ENCODE measurements at places on chromosomes 7 and 10. TPM values are rescaled to one million over a fixed set of nuclear protein-coding genes. Genes with fewer than 3 reads are reported as not detected.

Gene CTTNBP2
- not detected for total RNA-seq

Gene TMEM236
- 0.05 TPM for total RNA-seq

Gene MOGAT3
- not detected for total RNA-seq

Gene DEPP1
- total RNA-seq = 2.2 TPM

Gene MCM10
- total RNA-seq = 33.6 TPM

Gene CYP3A7
- not detected for total RNA-seq

DNA sequence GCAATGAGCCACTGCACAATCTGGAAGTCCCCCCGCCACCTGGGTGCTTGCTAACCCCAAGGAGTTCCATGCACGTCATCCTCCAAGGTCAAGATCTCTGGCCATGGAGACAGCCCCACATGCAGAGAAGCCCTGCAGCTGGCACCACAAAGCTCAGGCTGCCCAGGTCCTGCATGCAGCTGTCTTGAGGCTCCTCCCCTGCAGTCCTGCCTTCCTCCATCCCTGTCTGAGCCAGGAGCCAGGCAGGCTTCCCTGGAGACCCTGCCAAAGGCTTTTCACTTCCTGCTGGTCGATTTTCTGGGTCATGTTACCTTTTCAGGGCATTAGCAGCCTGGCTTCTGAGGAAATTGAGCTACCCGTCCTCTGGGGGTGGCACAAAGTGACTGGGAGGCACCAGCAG, 12.5 kb upstream of the TMEM72 start:
- DNase-seq = no peak

DNA sequence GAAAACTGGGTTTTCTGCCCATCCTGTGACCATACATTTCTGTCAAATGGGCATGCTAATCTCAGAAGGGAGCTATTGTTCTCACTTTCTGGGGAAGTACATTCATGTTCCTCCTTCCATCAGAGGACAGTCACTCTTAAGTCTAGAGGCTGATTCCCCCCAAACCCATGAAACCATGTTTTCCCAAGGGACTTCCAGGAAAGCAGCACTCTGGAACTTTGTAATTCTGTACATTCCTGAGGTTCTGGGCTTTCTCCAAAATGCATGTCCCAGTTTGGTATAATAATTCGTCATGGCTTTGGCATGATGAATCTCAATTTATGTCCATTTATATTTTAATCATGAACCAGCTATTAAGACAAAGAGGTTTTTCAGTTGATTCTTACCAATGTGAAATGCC, 688.1 kb downstream of the LRMDA start:
- DNase-seq = peak; percentile 36

DNA sequence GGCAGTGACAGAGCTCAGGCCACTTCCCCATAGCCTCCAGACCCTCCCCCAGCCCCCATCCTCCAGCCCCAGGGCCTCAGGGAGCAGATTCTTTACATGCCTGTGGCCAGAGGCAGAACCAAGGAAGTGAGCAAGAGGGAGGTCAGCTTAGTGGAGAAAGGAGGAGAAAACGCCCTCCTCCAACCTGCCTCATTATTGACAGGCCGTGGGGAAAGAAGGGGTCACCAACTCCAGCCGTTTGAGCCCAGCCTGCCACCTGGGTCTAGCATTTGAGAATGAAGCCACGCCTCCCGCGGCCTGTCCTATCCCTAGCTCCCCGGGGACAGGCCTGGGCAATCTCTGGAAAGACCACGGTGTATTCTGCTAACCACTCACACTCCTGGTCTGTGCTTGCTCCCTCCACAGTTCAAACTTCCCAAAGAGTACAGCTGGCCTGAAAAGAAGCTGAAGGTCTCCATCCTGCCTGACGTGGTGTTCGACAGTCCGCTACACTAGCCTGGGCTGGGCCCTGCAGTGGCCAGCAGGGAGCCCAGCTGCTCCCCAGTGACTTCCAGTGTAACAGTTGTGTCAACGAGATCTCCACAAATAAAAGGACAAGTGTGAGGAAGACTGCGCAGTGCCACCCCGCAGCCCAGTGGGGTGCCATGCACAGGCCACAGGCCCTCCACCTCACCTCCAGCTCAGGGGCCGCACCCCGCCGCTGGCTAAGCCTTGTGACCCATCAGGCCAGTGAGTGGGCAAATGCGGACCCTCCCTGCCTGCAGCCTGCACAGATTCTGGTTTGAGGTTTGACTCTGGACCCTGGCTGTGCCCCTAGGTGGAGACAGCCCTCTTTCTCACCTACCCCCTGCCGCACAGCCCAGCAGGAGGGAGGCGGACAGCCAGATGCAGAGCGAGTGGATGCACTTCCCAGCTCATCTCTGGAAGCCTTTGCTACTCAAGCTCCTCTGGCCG, 14.3 kb upstream of the TRIM8 start:
- DNase-seq = peak; percentile 99

GRCh38 chr10:89398003-89398749, 5.8 kb downstream of the IFIT1 start:
- no peak for DNase-seq

GRCh38 chr10:69742928-69743602, 58.6 kb upstream of the COL13A1 start:
- peak; percentile 27 for DNase-seq

GRCh38 chr7:90243556-90243955, 1.4 kb upstream of the CFAP69 start:
- no peak for DNase-seq

DNA sequence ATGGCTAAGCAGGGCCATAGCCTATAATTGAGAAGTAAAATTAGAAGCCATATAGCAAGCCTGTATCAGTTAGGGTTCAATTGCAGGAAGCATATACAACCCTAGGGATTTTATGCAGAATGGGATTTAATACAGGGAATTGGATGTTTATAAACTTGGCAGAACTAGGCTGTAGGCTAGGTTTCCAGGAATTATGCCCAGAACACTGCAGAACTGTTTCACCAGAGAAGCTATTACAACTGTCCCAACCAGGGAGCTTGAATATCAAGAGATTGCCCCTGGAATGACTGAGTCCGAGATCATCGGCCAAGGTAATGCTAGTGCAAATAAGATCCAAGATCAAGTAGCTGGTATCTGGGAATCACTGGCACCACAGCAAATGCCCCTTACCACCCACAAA, 64.0 kb downstream of the PRR15 start:
- no peak for DNase-seq

GRCh38 chr7:2399848-2400587, 3.4 kb upstream of the CHST12 start:
- DNase-seq = peak; percentile 97

- DNase-seq = peak; percentile 67
Observed at GRCh38 chr7:106358103-106358663, 73.4 kb upstream of the NAMPT start.

- DNase-seq = no peak
Observed at GRCh38 chr7:50406935-50407334, 43.2 kb downstream of the FIGNL1 start.

DNA sequence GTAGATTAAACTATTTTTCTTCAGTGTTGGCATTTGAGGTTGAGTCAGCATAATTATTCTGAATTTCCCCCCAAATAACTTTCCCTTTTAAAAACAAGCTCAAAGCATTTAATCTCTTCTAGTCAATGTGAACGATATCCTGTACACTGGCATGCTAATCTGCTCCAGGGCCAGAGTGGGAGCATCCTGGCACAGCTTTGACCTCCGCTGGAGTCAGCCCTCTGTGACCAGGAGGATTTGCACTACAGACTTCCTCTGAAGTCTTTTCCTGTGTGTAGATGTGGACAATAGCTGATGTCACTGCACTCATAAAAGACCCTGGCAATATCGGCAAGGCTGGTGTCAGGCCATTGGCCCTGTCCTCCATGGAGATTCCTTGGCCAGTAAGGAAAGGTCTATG, 340.2 kb downstream of the CDC14C start:
- no peak for DNase-seq

DNA sequence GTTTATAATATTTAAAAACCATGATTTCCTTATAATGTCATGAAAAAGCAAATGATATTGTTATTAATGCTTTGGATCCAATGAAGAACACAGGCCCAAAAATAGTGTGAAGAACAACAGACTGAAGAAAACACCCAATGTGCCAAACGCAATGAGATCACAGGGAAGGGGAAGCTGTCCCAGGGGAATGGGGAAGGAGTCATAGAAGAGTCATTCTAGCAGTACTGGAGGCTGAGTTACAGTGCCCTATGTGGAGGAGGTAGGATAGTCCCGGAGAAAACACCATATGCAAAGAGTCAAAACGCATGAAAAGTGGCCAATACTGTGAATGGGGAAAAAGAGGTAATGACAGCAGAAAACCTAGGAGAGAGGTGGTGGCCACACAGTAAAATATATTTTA, 50.9 kb downstream of the TPK1 start:
- DNase-seq = no peak

- DNase-seq = no peak
Observed at GRCh38 chr10:78663721-78664120, 405.0 kb upstream of the ZMIZ1 start.

- DNase-seq = no peak
Observed at GRCh38 chr10:96986200-96986856, 154.2 kb downstream of the LCOR start.

DNA sequence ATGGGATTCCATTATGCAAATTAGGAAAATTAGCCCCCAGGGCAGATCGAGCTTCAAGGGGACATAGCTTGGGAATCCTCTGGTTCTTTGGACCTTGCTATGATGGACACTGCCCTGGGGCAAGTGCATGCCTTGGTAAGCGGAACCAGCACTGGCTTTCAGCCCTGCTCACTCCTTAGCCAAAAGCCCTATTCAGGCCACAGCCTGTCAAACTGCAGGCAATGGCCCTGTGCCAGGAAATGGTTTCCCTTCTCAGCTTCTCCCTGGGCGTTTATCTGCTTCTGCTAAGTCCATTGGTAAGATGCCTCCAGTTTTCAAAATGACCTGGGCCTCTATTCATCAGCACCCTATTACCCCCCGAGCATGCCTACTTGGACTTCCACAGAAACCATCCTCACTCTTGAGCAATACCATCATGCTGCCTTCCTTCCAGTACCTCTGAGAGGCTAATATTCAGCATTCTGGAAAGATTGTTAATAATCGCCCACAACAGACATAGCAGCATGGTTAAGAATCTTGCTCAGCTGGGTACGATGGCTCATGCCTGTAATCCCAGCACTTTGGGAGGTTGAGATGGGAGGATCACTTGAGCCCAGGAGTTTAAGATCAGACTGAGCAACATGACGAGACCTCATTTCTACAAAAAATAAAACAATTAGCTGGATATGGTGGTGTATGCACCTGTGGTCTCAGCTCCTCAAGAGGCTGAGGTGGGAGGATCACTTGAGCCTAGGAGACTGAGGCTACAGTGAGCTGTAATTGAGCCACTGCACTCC, 918.6 kb upstream of the AUTS2 start:
- no peak for DNase-seq

DNA sequence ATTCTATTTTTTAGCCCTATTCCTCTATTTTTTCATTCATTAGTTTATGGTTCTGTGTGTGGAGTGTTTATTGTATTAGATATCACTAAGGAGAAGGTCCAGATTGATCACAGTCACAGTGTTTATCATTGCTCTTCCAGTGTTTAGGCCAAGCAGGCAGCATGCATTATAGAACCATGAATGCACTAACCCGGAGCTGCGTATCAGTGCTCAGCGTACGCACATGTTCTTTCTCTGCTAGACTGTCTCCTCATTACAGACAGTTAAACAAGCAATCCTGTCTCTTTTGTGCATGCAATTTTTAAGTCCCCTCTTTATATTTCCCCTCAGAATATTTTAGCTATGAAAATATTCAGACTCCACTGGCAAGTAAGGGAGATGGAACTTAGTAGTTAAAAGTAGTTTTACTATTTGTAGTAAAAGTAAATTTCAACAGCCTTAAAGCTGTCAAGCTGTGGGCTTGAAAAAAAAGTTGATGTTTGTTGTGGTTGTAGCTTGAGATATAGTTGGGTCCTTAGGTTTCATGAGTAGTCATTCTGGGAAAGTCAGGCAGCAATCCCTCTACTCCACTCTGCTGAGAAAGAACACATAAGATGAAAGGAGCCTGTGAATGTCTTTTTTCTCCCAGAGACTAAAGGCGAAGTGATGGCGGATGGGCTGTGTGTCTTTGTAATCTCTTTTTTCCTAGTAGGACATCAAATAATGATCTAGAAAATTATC, 260.4 kb downstream of the CDK14 start:
- DNase-seq = no peak

DNA sequence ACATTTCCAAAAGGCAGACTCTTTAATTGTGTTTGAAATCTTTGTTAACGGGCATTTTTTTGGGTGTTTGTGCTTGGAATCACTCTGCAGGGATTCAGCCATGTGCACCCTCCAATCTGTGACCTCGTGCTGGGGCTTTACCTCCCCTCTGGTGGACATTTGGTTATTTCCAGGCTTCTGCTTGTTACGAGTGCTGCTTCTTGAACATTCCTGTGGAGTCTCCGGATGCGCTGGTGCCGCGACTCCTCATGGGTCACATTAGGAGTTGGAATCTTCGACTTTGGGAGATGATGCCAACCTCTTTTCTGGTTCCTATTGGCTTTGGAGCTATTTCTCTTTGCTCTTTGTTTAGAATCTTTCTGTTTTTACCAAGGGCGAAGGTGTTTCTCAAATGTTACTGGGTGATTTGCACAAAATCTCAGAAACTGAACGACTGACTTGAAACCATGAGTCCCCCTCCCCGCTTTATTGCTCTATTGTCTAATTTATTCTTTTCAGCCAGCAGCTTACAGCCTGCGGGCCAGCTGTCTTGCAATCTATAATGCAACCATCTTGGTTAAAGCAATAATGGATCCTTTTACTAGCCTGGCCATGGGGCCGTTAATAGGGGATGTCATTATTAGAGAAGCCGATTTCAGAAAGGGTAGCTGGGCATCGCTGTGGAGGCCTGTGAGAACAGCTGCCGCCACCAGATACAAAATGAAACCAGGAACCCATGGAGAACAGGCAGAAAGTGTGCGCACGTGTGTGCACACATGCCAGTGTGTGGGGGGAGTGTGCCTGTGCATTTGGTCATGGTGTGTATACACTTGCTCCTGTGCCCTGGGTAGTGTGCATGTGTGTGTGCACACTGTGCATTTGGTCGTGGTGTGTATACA, 9.9 kb upstream of the DPYSL4 start:
- no peak for DNase-seq

DNA sequence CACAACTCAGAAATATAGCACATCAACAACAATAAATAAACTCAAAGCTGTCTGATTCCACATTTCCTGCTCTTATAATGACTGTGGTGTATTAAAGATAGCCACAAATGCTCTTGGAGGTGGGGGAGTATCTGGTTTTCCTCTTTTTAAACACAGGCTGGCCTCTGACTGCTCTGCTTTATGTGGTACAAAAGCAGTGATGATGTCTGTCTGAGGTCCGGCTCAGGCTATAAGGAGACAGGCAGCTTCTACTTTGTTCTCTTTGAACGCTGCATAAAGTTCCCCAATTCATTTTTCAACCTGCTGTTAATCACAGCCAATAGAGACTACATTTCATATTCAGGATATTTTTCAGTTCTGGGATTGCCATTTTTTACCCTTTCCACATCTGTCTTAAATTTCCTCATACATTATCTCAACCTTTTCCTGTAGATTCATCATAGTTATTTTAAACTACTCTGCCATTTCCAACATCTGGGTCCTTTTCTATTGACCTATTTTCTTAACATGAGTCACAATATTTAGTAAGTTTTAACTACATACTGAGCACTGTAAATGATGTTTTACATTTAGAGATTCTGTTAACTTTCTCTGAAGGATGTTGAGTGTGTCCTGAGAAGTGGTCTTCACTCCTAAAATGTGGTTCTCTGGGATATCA, 64.9 kb downstream of the CRPPA start:
- no peak for DNase-seq
